ENCODE measurements at places on chromosomes 2 and 18. TPM values are rescaled to one million over a fixed set of nuclear protein-coding genes. Genes with fewer than 3 reads are reported as not detected.

Gene IGFBP5
- 474 TPM for total RNA-seq

Gene LBX2
- 6.3 TPM for total RNA-seq

Gene KDM3A
- total RNA-seq = 24.4 TPM

Gene SLC9A2
- under 0.01 TPM for total RNA-seq

Gene ACTR2
- 161 TPM for total RNA-seq

Gene POTEE
- total RNA-seq = not detected

Gene ASB18
- total RNA-seq = not detected

Gene CAPN14
- 0.33 TPM for total RNA-seq

Gene ACMSD
- not detected for total RNA-seq

Gene CD226
- total RNA-seq = 0.66 TPM

Gene CHMP3
- total RNA-seq = 139 TPM

Gene ZRANB3
- total RNA-seq = 7.4 TPM

Gene AGXT
- not detected for total RNA-seq

Gene CAB39
- 86.4 TPM for total RNA-seq

Gene CUL3
- 45.0 TPM for total RNA-seq

Gene TTN
- total RNA-seq = 0.50 TPM

Gene GREB1
- 2.2 TPM for total RNA-seq

Gene NGEF
- 0.44 TPM for total RNA-seq

Gene DBI
- 160 TPM for total RNA-seq
